ENCODE measurements at places on chromosomes 7 and 10.

DNA sequence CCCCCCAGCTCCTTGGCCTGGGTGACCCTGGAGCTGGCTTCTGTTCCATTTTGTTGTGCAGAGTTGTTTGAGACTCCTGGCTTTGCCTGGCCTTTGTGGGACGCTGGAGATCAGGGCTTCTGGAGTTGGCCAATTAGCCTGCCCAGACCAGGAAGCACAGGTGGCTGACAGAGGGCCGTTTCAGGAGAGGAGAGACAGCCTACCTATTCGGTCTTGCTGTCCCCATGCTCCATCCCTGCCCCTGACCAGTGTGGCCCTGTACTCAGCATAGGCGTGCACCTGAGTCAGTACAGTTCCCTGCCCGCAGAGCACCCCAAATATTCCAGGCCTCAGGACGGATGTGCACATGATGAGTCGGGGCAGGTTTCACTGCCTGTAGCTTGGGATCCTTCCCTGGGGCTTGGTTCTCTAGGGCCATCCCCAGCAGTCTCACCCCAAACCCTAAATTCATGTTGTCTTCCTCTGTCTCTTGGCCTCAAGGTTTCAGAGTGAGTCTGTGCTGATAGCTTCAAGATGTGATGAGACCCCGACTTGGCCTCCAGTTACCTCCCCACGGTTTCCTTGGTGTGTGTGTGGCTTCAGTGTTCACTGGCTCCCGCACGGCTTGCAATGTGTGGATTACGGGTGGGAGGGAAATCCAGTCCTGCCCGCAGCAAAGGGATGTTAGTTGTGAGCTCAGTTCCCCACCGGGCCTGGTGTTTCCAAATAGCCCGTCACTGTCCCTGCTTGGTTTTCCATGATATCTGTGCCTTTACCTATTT lies 44.7 kb downstream of the HTRA1 start:
- peaks cover 3% of the 10 kb centered on the region for H3K27me3 ChIP-seq
- H3K27ac ChIP-seq, result no peak overlapping the region
- H3K4me3 ChIP-seq, result no peak overlapping the region
- DNase-seq, result no peak

DNA sequence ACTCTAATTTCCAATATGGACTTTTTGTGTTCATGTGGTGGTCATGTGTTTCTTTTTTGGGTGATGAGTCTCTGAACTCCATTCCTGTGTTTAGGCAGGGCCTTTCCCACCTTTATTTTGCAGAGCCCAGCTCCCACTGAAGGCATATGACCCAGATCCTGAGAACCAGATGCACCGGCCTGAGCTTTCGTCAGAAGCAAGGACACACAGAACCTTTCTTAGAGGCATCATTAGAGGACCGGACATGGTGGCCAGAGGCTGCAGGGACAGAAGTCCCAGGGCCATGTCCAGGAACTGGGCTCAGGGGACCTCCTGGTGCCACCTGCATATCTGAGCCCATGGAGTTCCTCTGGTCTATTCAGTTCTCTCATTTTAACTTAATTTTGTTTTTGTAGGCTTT lies 200.9 kb upstream of the ZNF32 start:
- H3K27me3 ChIP-seq, result no peaks in the 10 kb centered on the region
- no peak overlapping the region for H3K27ac ChIP-seq
- H3K4me3 ChIP-seq, result no peak overlapping the region
- H3K36me3 ChIP-seq, result no peaks in the 10 kb centered on the region
- no peak for DNase-seq

DNA sequence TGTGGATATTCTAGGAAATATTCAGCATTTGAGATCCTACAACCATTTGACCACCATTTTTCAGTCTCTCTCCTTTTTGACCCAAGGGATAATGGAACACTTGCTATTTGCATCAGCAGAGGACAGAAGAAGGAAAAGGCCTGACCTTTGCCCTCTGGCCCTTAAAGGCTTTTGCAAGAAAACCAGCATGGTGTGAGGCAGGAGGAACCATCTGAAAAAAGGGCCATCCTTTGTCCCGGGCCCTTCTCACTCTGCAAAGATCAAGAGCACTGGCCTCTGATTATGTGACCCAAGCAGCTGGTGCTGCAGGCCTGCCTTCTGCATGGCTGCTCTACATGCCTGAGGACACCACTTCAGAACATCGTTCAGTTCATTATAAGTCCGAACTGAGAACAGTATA lies 133.3 kb upstream of the STK17A start:
- DNase-seq, result no peak
- no peaks in the 10 kb centered on the region for H3K4me1 ChIP-seq
- H3K27me3 ChIP-seq, result no peaks in the 10 kb centered on the region
- no peak overlapping the region for H3K4me3 ChIP-seq

DNA sequence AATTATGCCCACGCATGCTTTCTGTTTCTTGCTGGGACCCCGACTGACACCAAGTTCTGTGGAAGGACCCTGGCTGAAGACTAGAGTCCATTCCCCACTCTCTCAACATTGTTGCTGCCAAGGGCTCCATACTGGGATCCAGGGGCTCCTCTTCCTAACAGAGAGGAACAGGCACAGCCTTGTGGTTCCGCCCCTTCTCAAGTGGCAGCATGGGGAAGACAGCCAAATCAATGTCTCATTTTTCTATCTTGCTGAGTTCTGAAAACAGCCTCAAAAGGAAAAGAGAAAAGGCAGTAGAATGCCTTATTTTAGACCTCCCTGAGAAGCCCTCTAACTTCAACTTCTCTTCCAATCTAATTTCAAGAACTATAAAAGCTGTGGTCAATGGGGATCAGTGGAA lies 23.7 kb upstream of the LAMB1 start:
- H3K4me1 ChIP-seq, result no peaks in the 10 kb centered on the region
- H3K27me3 ChIP-seq, result peaks cover 3% of the 10 kb centered on the region
- no peak overlapping the region for H3K4me3 ChIP-seq
- H3K36me3 ChIP-seq, result no peaks in the 10 kb centered on the region
- DNase-seq, result no peak
- H3K27ac ChIP-seq, result no peak overlapping the region

DNA sequence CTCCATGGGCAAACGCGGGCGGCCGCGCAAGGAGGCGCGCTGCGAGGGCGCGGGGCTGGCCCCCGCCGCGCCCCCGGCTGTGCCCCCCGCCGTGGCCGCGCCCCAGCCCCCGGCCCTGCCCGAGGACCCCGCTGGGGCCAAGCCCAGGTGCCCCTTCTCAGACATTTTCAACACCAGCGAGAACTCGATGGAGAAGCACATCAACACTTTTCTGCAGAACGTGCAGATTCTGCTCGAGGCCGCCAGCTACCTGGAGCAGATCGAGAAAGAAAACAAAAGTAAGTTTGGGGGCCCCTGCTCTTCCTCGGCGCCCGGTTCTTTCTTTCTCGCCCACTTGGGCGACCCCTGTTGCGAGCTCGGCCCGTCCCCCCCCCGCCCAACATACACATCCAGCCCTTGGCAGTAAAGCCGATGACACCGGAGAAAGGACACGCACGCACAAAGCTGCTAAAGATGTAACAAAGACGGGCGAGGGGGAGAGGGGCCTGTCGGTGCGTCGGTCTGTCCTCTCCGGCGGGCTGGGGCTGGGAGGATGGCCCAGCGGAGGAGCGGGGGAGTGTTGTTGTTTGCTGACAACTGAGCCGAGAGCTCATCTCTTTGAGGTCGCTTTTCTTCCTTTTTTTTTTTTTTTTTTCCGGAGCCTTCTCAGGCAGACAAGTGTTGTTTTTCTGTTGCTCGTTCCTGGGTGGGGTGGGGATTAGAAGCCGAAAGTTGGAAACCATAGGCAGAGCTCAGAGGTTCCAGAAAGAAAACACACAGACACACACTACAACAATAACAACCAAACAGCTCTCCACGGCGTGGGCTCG lies 604 bp downstream of the MXI1 start:
- no peak overlapping the region for H3K27ac ChIP-seq
- no peaks in the 10 kb centered on the region for H3K36me3 ChIP-seq
- DNase-seq, result no peak

Measured in GM12878 (cell line).